A673 (cell line): ENCODE measurements at places on chromosomes 16 and 17.
A peak's percentile ranks its signal among the peaks of the same experiment; 100 is the strongest.

DNA sequence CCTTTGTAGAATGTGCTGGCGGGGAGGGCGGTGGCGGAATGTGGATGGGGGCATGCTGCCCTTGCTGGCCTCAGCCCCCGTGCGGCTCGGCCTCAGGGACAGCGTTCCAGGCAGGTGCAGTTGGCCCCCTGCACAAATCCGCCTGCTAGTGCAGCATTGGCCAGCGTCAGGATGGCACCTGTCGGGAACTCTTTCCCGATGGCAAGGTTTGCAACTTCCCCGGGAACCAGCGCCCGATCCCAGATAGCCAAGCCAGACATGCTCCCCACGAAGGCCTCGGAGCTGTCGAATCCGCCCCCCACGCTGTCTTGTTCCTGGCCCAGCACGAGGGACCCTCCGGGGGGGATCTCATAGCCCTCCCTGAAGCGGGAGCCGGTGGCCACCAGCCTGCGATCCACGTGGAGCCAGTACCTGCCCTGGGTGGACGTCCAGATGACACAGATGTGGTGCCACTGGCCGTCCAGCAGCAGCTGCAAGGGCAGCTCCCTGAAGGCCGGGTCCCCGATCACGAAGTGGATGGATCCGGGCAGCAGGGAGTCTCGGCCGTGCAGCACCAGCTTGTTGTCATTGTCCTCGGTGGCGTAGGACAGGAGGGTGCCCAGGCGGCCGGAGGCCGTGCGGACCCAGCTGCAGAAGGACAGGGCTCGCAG is 2.8 kb downstream of the PTX4 start:
- no peak for DNase-seq

DNA sequence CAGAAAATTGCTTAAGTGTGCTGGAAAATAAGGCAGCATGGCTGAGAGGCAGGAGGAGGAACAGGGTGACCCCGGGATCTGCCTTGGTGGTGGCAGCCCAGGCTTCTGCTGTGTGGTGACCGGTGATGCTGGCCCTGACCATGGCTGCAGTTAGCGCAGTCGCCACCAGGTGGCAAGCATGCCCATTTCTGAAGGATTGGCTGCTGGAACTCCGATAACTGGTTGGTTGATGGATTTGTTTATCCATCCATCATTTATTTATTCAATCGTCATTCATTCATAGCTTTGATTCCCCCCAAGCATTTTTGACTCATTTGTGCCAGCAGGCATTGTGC is 29.1 kb upstream of the ITGA3 start:
- DNase-seq: peak; percentile 67

GRCh38 chr17:6471531-6472465 is 27.5 kb downstream of the PIMREG start:
- peak; percentile 75 for DNase-seq

GRCh38 chr17:42818379-42818778 is 5.7 kb downstream of the BECN1 start:
- DNase-seq: no peak

DNA sequence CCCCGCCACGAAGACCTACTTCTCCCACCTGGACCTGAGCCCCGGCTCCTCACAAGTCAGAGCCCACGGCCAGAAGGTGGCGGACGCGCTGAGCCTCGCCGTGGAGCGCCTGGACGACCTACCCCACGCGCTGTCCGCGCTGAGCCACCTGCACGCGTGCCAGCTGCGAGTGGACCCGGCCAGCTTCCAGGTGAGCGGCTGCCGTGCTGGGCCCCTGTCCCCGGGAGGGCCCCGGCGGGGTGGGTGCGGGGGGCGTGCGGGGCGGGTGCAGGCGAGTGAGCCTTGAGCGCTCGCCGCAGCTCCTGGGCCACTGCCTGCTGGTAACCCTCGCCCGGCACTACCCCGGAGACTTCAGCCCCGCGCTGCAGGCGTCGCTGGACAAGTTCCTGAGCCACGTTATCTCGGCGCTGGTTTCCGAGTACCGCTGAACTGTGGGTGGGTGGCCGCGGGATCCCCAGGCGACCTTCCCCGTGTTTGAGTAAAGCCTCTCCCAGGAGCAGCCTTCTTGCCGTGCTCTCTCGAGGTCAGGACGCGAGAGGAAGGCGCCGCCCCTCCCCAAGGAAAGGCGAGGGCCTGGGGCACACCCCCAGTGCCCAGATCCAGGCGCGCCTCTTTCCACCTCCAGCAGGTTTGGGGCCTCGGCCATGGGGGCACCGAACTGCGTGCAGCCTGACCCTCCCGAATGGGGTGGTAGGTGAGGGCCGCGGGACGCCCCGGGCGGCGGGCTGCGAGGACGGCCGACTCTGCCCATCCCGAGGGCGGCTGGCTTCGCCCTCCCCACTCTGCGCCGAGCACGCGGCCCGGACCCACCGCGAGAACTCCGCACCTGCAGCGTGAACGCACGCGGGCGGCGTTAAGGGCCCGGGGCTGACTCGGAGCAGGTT is 664 bp downstream of the HBQ1 start:
- DNase-seq: peak; percentile 92

GRCh38 chr17:39920218-39921210 is 2.1 kb upstream of the GSDMB start:
- no peak for DNase-seq

DNA sequence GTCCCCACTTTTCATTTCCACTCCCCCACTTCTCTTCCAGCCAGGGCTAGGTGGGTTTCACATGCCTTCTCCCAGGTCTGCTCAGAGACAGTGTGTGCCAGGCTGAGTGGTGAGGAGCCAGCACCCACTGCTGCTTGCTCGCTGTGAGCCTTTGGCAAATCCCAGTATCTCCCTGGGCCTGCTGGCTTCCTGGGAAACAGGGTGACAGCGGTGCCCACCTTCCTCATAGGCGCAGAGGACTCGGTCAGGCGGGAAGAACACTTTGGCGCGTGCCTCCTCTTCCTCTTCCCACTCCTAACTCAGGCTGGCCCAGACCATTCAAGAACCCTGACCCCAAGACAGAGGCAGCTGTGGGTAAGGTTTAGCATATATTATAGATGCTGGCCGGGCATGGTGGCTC is 456 bp upstream of the PRSS53 start:
- no peak for DNase-seq

DNA sequence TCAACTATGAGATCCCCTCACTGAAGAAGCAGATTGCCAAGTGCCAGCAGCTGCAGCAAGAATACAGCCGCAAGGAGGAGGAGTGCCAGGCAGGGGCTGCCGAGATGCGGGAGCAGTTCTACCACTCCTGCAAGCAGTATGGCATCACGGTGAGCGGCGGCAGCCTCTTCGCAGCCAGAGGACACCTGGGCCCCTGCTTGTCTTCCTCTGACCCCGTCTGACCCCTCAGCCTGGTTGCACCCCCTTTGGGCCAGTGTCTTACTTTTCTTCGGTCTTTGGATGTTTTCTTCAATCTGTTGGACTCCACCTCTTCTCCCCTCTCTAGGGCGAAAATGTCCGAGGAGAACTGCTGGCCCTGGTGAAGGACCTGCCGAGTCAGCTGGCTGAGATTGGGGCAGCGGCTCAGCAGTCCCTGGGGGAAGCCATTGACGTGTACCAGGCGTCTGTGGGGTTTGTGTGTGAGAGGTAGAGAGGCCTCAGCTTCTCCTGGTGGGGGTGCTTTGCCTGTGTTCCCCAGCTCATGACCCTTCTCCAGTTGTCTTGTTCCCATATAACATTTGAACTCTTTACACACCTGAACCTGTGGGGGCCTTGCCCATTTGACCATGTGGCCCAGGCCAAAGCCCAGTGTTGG is 4.4 kb downstream of the CDK5RAP3 start:
- no peak for DNase-seq

DNA sequence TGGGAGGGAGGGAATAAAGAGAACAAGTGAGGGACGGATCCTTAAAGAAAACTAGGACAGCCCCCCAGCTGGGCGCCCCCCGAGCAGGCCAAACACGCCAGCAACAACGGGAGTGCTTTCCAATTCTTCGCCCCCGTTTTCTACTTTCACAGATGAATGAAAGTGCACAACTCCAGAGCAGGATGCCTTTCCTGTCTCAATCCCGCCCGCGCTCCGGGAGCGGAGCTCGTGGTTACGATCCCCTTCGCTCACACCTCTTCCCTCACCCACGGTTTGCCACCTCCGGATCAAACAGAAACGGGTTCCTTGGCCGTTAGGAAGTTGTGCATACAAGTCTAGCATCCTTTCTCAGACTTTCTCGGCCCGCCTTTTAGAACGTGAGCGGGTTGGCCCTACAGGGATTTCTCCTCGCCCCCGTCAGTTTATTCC is 680 bp downstream of the SKA2 start:
- DNase-seq: peak; percentile 73

DNA sequence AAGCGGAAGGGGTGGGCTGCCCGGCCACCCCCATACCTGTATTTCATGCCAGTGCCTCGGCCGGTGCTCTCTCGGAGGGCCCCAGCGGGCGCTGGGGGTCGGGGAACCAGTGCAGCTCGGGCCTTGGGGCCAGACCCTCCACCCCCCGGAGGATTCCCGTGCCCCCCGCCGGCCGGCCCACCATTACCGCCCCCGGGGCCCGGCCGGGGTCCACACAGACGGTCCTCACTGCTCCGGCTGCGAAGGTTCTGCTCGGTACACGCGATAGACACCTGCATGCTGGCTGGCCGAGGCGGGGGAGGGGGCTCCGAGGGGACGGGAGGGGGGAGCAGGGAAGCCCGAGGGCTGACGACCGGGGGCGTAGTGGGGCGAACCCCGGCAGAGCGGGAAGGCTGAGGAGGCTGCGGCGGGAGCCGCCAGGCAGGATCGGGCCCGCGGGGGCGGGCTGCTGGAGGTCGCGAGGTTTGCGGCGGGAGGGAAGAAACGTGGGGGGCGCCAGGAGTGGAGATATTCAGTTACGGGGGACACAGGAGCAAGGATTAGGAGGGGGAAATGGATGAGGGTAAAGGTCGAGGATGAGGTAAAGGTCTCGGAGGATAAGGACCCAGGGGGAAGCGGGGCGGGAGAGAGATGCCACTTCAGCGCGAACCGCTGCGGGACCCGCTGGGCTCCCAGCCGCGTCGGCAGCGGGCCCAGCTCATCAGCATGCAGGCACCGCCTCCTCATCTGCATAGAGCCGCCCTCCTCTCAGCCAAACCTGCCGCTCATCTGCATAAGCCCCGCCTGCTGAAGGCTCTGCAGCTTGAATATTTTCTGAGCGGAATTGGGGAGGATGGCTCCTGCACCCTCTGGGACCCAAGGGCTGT is at the start of gene KCNAB3:
Gene KCNAB3, minus strand, starts transcription at position 699 of the 866 bp plus-strand sequence. Its CDS starts 421 bp downstream, at position 278.
- peak; percentile 93 for DNase-seq

DNA sequence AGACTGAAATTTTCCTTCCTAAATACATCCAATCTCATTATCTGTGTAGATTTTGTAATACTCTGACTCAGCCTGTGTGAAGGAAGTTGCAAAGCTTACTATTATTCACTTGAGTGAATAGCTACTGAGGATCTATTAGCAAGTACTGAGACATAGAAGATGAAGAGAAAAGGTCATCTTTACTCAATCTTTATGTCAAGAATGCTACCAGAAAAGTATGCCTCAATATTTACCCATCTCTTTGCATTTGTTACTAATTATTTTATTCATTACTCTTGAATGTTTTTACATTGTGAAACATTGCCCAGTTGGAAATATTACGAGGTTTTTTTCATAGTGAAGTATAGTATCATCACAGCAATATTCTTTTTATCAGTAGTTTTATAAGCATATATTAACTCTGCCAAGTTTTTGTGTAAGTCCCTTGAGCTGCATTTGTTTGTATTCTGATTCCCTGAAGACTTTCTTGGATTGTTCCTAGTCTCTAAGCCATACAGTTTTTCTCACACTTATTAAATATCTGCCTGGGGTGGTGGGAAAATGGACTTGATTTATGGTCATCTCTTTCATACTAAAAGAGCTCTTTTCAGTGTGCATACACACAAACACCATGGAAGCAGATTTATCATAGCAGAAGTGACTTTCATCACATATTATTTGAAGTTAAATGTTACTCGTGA is 110.4 kb downstream of the MRTFB start:
- peak; percentile 76 for DNase-seq

- no peak for DNase-seq
These were observed 105.8 kb upstream of the CDH5 start for GRCh38 chr16:66260522-66261254.

DNA sequence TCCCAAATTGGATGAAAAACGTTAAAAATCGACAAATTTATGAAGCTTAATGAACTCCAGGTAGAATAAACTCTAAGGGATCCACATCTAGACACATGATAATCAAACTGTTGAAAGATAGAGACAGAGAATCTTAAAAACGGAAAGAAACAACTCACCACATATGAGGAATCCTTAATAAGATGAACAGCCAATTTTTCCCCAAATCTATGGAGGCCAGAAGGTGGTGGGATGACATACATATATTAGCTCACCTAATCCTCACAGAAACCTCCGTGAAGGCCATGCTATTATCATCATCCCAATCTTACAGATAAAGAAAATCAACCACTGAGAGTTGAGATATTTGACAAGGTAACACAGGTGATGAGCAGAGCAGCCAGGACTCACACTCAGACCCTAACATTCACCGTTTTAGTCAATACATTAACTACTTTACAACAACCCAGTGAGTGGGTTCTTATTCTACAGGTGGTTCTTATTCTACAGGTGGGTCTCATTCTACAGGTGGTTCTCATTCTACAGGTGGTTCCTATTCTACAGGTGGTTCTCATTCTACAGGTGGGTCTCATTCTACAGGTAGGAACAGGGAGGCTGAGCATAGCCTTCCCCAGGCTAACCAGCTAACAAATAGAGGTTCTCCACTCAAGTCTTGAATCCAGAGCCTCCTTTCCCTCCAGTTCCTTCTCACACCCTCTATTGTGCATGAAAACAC is 4.8 kb downstream of the CACNG1 start:
- DNase-seq: no peak

DNA sequence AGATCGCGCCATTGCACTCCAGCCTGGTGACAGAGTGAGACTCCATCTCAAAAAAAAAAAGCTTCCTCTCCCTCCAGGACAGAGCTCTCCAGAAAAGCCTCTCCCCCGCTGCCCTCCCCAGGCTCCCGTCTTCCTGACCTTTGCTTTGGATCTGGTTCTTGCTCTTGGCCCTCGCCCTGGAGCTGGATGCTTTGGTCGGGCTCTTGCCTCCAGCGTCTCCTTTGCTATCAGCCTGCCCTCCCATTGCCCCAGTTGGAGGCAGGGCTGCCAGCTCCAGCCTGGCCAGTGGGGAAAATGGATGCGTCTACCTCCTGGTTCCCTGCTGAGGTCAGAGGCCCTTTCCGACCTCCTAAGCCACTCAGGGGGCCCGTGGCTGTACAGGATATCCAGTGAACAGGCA is 35.9 kb downstream of the TRARG1 start:
- no peak for DNase-seq
